CD14-positive monocyte (primary cell): ENCODE measurements at places on chromosomes 4 and X.

DNA sequence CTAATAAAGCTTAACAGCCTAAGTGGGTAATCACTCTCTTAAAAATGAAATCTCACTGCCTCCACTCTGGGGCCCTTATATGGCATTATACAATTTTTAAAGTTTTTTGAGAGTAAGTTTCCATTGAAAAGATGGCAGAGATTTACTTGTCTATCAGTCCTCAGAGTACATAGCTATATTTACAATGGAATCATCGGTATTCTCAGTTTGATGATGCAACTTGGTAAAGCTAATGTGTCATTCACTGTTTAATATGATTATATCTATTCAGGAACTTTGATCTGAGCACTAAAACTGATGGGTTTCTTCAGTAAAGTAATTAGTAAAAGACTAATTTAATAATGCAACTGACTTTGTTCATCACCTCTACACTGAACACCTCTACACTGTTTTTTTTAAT is 51.6 kb downstream of the CT47B1 start:
- DNase-seq: no peak

GRCh38 chrX:84415140-84415539 is 87.1 kb downstream of the HDX start:
- peak; percentile 47 for DNase-seq

GRCh38 chr4:52627876-52628275 is 31.2 kb downstream of the USP46 start:
- DNase-seq: no peak

DNA sequence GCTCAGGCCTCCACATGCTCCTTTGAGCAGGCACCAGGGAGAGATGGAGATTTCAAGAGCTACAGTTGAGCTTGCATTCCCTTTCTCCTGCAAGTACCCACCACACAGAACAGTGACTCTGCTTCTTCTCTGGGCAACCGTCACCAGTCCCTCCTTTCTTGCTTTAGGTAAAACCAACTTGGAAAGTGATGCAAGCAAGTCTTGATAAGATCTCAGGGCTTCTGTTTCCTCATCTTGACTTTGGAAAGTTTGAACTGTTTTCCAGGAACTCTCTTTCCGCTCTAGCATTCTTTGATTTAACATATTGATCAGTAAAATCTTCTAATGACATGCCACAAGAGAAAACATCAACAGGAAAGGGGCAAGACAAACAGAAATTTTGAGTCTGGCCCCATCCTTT is 73.7 kb downstream of the USP46 start:
- no peak for DNase-seq

GRCh38 chr4:25790024-25790423 is 72.8 kb downstream of the SEL1L3 start:
- DNase-seq: no peak

DNA sequence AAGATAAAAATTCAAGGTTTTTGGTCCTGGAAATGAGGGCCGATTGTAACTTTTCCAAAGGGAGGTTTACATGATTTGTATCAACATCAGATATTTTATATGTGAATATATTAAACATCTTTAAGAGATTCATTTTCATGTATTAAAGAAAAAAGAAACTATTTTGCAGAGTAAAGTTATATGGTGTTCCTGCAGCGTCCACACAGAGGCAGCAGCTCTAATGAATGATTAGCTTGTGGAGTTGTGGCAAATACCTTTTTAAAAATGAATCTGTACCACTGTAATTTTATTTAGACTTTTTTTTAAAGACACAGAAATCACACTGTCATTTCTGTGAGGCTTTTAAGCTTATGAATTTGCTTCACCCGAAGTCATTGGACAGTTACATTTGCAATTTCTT is 25.6 kb upstream of the FHDC1 start:
- no peak for DNase-seq

DNA sequence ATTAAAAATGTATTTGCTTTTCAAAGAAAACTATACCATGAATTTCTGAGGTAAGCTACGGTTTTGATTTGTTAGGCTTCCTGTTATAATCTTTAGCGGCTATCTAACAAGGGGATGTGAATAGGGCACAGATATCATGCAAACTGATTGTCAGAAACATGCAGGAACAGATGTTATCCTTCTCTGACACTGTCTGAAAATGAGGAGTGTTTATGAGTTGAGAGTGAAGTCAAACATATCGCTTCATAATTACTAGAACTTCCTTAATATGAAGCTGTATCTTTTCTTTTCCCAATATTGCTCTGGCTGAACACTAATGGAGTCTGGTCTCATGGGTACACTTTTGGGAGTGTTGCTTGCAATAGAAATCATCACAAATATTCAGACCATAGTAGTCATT is 16.3 kb upstream of the SULT1B1 start:
- no peak for DNase-seq

- DNase-seq: no peak
Observed at GRCh38 chrX:22155126-22155525, 117.6 kb upstream of the CBLL2 start.
